ENCODE measurements at places on chromosomes 7 and 10. TPM values are rescaled to one million over a fixed set of nuclear protein-coding genes. Genes with fewer than 3 reads are reported as not detected.
A peak's percentile ranks its signal among the peaks of the same experiment; 100 is the strongest.

DNA sequence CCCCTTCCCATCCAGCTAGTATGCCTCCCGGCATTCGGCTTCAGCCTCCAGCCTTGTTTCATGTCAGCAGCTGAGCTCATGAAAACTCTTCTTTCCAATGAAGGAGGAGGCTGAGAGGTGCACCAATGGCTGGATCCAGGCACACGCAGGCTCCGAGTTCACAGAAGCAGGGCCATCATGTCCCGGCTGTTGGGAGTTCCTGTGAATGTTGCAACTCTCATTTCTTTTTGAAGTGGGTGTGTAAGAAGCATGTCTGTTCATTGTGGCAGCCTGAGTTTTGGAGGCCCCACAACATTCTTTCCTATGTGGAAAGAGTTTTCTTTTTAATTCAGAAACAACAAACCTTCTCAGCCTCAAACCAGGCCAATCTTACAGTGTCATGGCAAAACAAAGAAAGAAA is 89.7 kb downstream of the PTPRE start:
- DNase-seq, result no peak

Gene ACTL6B
- 0.49 TPM for total RNA-seq

Gene RADIL
- 16.5 TPM for total RNA-seq

- peak; percentile 56 for DNase-seq
Measured at GRCh38 chr10:17744341-17744861, 7.6 kb upstream of the TMEM236 start.

DNA sequence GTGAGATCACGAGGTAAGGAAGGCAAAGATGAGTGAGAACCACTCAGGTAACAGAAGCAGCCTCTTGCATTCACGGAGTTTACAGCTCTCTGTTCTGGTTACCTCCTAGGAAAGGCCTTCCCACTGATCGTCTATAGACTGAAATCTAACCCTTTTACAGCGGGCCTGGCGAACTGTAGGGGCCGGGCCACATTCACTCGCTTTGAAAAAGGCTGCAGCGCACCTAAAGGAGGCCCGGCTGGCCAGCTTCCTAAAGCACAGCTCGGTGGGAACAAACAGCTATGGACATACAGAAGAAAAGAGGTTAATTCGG is 565 bp downstream of the ATP5MK start:
- no peak for DNase-seq

DNA sequence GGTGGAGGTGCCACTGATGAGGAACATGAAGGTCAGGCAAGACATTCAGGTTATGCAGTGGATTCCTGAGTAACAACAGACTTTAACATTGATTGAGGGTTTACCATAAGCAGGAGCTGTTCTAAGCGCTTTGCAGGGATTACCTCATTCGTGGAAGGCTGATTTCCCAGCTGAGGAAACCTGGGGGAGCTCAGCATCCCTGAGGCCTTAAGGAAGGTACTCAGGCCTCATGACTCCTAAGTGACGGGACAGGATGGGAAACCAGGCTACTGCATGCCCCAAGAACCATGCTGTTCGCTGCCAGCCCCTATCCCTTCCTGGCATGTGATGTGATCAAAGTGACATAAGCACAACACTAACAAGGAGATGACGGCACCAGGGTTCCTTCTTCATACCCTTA is 143.6 kb upstream of the NFE2L3 start:
- DNase-seq, result no peak

GRCh38 chr7:85114342-85114741 is 72.5 kb downstream of the SEMA3D start:
- no peak for DNase-seq

Gene HEPACAM2
- not detected for total RNA-seq

DNA sequence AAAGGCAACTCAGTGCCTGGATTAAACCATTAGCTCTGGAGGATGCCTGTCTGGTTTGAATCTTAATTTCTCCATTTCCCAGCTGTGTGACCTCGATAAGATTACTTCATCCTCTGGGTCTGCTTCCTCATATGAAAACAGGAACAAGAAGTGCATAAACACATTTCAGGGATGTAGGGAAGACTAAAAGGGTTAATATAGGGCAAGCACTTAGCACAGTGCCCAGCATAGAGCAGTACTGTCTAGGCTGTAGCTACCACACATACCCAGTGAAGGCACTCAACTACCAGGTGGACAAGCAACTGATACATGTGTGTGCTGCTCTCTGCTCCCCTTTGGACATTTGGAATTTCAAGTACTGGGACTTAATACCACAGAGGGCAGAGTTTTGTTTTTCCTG is 85.4 kb downstream of the KCNMA1 start:
- DNase-seq, result no peak

DNA sequence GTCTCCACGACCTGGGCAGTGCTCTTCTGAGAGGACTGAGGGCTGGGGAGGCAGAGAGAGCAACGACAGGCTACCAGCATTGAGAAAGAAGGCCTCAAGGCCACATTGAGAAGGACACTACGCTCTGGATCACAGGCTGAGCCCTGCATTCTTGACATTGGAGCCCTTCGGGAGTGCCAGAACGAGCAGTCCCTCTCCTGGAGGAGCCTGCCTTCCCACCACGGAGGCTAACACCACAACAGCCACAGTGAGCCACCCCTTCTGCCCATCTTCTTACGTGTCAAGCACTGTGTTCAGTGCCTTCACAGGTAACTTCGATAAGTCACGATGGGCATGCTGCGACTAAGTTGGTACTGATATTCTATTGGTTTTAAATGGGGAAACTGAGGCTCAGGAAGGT is 267.8 kb downstream of the RPS24 start:
- peak; percentile 46 for DNase-seq

DNA sequence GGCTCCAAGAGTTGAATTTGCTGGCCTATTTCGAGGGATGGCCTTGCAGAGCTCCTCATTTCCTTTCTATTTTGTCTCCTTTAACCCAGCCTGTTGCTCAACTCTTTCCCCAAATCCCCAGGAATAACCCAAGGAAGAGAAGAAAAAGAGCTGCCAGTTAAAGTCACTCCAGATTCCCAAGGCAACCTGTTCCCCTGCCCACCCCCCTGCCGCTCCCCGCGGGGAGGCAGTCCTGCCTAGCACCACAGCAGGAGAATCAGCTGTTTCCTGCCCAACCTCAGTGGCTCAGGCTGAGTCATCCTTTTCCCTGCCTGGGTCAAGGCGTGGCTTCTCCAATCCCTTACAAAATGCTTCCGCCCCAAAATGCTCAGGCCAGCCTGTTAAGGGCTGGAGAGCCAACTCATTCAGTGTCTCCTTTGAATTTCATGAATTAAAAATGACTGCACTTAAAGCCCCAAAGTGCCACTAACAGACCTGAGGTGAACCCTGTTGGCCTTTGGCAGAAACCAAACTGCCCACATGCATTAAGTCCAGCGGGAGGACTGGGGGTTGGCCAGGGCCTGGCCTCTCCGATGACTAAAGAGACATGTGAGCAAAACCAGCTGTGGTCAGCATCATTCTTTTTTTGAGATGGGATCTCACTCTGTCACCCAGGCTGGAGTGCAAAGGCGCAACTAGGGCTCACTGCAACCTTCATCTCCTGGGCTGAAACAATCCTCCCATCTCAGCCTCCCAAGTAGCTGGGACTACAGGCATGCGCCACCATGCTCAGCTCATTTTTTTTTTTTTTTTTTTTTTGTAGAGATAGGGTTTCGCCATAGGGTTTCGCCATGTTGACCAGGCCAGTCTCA is 83.2 kb upstream of the KIF5B start:
- DNase-seq, result peak; percentile 95

Measured in vagina (tissue), 2 donors.